Fibroblast of skin of right quadriceps (primary cell): ENCODE measurements at places on chromosomes 12 and 14.
A peak's percentile ranks its signal among the peaks of the same experiment; 100 is the strongest.

GRCh38 chr12:3315201-3315661 lies 175.8 kb upstream of the PRMT8 start:
- peak; percentile 25 for DNase-seq

DNA sequence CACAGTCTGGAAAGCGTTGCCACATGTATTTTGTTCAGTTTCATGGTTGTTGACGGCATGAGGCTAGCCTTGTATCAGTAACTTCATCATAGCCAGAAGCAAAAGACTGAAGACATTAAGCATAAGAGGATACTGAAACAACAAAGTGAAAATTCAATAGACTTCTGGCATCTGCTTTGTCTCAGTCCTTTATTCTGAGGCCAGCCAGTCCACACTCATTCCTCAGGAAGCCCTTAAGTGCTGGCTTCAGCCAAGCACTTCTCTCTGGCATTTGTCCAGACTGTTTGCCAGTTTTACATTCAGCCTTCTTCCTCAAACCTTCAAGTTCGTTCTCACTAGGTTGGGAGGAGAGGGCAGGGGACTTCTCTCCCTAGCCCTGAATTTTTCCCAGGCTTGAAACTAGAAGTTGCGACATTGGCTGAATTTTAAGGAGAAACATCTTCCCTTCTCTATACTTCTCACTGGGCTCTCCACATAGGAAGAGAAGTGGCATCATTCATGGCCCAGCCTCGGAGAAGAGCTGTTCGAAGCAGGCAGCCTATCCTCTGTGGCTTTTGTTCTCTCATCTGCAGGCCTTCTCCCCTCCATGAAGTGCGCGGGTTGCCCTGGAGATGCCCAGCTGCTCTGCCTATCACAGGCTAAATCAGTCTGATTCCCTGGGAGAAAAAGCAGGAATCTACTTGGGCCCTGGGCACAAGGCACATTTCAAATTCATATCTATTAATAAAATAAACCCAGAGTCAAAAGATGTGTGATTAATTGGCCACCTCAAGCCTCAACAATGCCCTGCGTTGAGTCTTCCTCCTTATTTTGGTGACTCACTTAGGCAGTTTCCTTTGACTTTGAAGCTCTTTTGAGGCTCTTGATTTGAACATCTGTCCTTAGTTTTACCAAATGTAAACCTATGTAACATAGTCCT lies 130.9 kb upstream of the PLEKHA5 start:
- DNase-seq: peak; percentile 87

GRCh38 chr14:100386121-100386520 lies 63.0 kb downstream of the SLC25A47 start:
- DNase-seq: peak; percentile 67

- DNase-seq: no peak
These were observed 552 bp downstream of the TAPBPL start for GRCh38 chr12:6452245-6452943.

DNA sequence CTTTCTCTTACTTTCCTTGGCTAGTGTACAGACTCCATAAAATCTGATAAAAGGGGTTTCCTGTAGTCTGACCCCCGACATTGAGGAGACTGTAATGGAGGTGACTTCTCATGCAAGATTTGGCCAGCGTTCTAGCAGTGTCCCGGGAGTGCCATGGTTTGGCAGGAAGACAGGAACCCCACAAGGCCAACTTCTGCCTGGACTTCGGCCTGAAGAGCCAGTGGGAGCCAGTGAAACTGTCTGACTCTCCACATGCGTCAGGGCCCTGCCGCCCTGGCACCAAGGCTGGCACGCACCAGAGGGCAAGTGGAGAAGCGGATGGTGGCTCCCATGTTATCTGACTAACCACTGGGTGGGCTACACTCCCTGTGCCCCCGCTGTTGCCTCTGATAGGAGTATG lies 70.5 kb downstream of the TMEM260 start:
- DNase-seq: no peak

DNA sequence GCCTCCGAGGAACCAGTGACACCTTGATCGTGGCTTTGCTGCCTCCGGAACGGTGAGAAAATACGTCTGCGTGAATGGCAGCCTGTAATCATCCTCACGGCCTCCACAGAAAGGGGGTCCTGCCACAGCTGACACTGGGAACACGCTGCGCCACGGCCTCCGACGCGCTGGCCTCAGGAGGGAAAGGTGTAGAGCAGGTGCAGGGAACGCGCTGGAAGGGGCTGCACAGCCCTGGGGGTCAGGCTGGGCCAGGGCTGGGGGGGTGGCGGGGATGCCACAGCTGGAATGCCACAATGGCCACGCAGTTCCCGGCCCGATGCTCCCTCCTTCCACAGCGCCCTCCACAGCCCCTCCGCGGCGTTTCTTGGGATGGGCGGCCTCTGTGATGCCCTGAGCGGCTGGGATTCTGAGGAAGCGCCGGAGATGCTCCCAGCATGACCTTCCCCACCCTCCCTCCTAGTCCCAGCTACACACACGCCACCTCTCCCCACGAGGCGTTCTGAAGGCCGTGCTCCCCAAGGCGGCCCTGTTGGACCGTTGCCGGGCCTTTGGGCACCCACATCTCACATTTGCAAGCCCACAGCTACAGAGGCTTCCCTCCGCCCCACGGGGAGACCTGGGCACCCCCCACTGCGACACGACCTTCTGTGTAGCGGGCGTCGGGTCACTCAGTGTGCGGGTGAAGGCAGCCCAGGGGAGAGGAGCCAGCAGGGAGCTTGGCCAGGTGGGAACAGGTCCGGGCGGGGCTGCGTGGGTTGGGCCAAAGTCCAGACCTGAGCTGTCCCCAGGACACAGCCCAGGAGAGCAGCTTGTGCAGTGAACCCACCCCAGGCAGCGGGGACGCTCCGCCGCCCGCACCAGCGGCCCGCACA lies 31.8 kb upstream of the GALNT9 start:
- DNase-seq: no peak
